ENCODE measurements at places on chromosomes 1 and 21.

GRCh38 chr1:30596891-30597290 lies 126.5 kb downstream of the MATN1 start:
- DNase-seq = no peak

- no peak for DNase-seq
These were observed 25.1 kb downstream of the AK4 start for GRCh38 chr1:65172936-65173690.

- no peak for DNase-seq
These were observed 1.1 kb downstream of the CALML6 start for GRCh38 chr1:1915911-1916840.

GRCh38 chr1:152907686-152908601 lies at the start of gene IVL:
Gene IVL (plus strand): TSS chr1:152908546. CDS start chr1:152909798, 1,252 bp downstream.
- DNase-seq = no peak

DNA sequence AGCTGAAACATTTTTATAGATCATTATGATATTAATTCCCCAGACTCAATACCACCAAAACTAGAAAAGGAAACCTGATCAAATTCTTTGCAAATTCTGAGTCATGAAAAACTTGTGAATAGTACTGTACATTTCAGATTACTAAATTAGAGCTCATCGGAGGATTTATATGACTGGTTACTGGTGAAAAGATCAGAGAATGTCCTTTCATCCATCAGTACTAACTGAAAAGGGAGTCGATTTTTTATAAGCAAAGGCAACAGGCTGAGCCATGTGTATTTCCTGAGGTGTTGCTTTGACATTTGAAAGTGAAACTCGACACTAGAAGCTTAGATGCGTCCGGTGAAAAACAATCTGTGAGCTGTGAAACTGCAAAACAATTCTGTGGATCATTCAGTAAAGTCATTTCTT lies 155.7 kb downstream of the TNFSF18 start:
- DNase-seq = no peak

- no peak for DNase-seq
These were observed at the start of gene BRINP2 for GRCh38 chr1:177170756-177171535. Gene BRINP2 (plus strand): TSS chr1:177170958. CDS start chr1:177229877, 58,919 bp downstream.

DNA sequence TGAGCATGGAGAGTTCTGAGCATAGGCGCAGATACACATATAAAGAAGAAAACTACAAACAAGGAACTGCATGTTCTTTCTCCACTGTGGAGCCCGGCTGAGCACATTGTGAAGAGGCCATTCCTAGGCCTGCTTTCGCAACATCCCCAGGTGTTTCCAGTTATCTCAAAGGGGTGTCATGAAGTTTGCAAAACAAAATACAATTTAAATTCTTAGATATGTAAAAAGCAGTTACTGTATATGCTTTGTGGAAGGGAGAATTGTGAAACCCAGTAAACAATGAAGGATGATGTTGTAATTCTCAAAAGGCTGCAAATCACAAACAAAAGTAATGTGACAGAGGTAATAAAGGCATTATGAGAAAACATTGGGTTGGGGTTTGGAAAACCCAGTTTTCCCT lies 98.6 kb upstream of the ZNF644 start:
- DNase-seq = no peak

DNA sequence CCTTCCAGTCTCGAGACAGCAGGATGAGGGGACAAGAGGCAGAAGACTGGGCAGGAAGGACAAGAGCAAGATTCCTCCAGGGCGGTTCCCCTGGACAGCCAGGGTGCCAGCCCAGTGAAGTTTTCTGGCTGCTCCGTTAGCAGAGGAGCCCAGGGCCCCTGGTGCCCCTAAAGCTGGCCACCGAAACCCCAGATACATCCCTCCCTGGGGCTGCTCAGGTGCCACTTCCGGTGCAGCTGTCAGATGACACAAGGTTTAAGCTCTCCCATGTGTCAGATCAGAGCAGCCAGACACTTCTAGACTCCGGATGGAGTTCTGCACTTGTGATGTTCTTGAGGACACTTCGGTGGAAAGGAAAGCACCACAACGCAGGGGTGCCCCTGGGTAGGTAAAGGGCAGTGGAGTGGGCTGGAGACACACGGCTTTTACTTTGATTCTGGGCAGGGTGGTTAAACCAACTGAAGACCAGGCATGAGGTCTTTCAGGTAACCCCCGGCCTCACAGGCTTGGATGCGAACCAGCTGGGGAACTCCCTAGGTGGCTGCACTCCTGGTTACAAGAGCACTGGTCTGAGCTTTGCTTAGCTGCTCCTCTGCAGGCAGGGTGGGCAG lies 85.7 kb downstream of the ITPKB start:
- DNase-seq = no peak

- DNase-seq = no peak
These were observed 18.8 kb downstream of the RGS13 start for GRCh38 chr1:192654591-192655251.

DNA sequence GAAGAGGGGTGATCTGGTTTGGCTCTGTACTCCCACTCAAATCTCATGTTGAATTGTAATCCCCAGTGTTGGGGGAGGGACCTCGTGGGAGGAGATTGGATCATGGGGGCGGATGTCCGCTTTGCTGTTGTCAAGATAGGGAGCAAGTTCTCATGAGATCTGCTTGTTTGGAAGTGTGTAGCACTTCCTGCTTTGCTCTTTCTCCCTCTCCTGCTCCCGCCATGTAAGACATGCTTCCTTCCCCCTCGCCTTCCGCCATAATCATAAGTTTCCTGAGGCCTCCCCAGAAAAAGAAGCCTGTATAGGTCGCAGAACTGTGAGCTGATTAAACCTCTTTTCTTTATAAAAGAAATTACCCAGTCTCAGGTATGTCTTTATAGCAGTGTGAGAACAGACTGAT lies 27.9 kb downstream of the MYOM3 start:
- no peak for DNase-seq

- no peak for DNase-seq
These were observed 41.5 kb downstream of the KIAA1614 start for GRCh38 chr1:180954005-180954800.

DNA sequence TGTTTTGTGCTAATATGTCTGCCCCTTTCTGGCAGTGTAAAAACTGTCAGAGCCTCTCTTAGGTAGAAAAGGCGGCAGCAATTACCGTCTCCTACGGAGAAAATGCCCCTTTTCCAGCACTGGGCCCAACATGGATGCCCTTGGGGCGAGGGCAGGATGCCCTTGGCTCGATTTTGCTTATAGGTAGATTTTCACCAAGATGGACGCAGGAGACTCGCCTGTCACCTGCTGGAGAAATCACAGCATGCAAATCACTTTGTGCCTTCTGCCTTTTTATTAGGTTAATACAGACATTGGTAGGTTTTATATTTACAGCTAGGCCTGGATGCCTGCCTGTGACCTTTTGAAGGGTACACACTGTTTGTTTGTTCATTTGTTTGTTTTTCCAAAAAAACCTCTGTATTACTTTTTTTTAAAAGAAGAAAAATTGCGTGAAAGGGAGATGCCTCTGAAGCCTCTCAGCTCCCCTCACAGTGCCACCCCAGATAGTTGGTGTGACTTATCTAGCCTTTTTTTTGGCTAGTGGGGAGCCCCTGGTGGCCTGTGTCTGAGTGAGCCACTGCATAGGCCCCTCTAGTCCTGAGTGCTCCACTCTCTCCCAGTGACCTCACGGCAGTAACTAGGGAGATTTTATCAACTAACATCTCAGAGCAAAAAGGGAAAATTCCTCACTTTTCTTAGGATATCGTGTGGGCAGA lies 2.5 kb downstream of the ATP1B1 start:
- no peak for DNase-seq

GRCh38 chr1:52365071-52365745 lies 797 bp downstream of the CC2D1B start:
- DNase-seq = no peak

- no peak for DNase-seq
These were observed 1.9 kb downstream of the TAL1 start for GRCh38 chr1:47229886-47230691.

GRCh38 chr1:190068304-190068703 lies 409.4 kb downstream of the BRINP3 start:
- no peak for DNase-seq

Data from brain pericyte (primary cell).